Mesenteric fat pad (tissue), 1 donor: ENCODE measurements at places on chromosomes 3 and 15. TPM values are rescaled to one million over a fixed set of nuclear protein-coding genes. Genes with fewer than 3 reads are reported as not detected.

DNA sequence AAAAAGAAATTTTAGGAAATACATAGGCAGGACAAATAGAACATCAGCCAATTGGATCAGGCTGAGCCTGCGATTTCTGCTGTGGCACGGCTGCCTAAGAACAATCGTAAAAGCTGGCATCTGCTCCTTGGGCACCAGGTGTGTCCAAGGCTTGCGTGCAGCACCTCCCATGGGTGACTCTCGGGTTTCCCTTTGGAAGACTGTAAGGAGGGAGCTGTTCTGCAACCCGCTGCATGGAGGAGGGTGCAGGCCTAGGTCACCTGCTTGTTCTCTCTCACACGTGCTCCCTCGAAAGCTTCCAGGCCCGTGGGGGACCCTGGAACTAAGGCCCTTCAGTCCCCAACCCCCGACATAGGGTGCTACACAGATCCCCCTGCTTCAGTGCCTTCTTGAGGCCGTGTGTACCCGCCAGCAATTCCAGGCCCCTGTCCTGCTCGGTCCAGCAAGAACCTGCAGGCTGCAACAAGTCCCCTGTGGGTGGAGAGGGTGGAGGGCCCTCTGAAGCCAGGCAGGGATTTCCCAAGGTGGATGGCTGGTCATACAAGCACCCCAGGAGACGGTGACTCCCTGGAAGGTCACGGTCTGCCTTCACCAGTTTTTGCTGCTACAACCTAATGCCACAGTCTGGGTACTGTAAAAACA is 3.4 kb downstream of the GP9 start:
- DNase-seq = no peak

Gene NR1I2
- 0.26 TPM for total RNA-seq

Gene TEX264
- 35.4 TPM for total RNA-seq

Gene KBTBD12
- 0.10 TPM for total RNA-seq

GRCh38 chr3:171745577-171746319 is 64.5 kb downstream of the PLD1 start:
- DNase-seq = no peak

DNA sequence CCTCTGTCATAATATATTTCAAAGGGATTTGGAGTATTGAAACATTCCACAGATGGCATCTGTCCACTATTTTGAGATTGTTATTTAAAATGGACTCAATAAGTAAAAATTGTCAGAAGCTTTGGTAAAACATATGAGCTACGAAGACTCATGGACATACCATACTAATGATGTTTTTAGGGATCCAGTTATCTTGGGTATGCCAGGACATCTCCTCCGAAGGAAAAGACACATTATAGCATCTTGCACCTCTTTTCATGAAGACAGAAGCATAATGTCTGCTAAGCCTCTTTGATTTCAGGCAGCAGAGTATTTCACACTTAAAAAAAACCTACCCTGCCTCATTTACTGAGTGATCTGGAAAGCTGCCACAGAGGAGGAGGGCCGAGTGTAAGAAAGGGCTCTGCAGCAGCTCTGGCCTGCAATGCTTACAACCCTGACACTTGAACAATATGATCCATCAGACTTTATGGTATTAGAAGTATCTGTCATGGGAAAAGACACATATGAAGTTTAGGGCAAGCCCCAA is 284.8 kb downstream of the TUSC7 start:
- no peak for DNase-seq

- DNase-seq = no peak
Observed at GRCh38 chr3:106425026-106425425, 556.2 kb upstream of the CBLB start.

Gene SLC41A3
- total RNA-seq = 35.7 TPM

DNA sequence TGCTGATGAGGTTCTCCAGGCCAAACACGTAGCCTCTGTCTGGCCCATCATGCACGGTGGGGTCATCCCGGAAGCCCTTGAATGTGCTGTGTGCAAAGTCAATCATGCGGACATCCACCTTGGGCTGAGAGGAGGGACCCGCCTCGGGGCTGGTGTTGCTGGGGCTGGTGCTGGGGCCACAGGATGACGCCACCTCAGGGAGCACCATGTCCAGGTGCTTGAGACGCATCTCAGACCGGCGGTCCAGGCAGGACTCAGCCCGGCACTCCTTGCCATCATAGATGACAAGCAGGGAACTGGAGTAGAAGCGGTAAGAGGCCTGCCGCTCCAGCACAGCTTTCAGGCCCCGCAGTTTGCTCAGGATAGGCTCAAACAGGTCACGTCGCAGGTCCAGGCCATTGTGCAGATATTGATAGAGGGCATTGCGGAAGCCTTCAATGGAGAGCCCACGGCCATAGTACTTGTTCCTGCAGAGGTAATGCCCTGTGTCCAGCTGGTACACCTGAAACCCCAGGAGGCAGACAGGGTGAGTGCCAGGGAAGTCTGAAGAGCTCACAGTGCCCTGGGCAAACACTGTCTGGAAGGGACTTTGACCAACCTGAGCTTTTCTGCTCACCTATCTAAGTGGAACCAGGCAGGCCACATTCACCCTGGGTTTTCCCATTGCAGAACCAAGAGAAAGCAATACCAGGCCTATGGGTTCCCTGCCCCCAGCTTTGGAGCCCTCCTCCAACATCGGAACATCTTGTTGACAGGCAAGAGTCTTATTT is 3.6 kb upstream of the GMPPB start:
- no peak for DNase-seq
